Motor neuron (in vitro differentiated cells): ENCODE measurements at places on chromosomes 6 and 20.
A peak's percentile ranks its signal among the peaks of the same experiment; 100 is the strongest.

GRCh38 chr6:144017166-144018094 lies 9.4 kb upstream of the PLAGL1 start:
- no peak for ATAC-seq

- peak; percentile 81 for ATAC-seq
These were observed 180.4 kb downstream of the BTBD9 start for GRCh38 chr6:38459291-38459690.

DNA sequence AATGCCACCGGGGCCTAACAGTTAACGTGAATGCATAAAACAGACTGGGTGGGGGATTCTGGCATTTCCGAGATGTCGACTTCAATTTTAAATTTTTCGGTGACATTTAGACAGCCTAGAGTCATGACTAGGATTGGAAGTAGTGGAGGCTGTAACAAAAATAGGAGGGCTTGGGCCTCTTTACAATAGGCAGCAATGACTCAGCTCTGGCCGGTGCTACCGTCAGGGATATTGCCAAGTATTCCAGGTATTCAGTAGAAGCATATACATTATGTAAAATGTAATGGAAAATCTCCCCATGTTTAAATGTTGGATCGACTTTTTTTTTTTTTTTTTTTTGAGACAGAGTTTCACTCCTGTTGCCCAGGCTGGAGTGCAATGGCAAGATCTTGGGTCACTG lies 136.2 kb upstream of the STMND1 start:
- no peak for ATAC-seq

DNA sequence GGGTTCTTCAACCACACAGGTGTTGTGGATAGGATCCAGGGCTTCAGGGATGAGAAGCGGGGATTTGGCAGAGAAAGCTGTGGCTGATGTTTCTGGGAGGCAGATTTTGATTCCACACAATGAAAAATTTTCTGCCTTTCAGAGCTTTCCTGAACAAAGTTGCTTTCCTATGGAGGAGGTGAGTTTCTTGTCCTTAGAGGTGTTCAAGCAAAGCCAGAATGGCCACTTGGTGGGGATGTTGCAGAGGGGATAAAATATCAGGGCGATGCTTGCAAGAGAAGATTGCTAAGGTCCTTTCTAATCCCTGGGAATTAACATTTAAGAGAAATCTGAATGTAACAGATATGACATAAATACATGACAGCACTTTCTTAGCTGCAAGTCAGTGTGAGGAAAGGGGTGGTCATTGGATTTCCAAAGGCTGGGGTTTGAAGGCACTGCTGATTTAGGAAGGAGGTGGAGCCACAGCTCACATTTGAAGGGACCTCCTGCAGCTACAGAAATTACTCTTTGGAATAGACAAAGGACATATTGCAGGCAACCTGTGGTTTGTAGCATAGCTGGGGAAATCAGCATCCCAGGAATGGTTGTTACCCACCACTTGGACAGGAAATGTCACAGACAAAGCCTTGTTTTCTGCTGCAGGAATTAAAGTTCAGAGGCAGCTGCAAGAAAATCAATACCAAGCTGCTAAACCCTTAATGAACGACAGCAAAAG lies 271.1 kb upstream of the CHD6 start:
- no peak for ATAC-seq

- peak; percentile 36 for ATAC-seq
These were observed 131.1 kb downstream of the JARID2 start for GRCh38 chr6:15376900-15377487.

- no peak for ATAC-seq
These were observed 31.4 kb downstream of the SMLR1 start for GRCh38 chr6:130858498-130859160.

DNA sequence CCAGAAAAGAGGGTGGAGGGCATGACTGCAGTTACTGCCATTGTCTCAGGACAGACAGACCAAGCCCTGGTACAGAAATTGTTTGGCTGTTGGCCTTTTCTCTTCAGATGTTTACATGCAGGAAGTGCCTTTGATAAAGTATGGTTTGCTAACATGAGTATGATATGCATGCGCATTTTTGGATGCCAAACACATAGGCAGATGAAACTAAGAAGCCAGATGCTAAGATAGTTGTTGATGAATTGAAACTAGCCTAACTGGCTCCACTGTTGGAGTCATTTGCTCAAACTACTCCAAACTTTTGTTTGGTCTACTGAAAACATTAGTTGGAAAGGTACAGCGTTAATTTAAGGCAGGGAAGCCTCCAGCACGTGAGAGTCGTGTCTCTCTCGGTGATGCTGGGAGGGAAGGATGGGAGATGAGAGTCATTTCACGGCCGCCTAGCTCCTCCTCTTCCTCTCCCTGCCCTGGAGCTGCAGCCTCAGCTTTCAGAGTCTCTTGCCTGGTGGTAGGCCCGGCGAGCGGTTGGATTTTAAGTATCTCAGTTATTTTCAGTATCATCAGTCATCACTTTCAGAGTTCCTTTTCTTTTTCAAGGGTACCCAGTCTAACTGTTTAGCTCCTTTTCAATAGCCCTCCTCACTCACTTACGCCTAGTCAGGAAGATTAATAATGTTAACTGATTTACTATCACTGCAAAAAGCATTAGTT lies 29.7 kb downstream of the RREB1 start:
- ATAC-seq, result peak; percentile 67

DNA sequence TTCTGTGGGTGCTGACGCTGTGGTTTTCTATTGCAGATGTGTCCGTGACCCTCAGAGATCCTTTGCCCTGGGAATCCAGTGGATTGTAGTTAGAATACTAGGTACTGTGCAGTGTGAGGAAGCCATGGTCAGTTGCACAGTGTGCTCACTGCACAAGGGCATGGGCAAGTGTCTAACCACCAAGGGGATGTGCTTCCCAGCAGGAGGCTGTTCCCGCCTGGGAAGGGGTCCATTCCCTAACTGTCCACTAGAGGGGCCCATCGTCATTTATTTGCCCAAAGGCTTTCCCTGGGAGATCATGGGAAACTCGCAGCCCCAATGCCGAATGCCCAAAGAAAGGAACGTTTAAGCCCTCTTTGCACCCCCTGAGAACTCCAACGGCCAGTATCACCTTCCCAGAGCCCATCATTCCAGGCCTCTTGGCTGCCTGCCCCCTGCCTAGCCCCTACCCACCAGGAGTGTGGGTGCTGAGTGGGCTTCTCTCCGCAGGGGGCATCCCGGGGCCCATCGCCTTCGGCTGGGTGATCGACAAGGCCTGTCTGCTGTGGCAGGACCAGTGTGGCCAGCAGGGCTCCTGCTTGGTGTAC lies 26.2 kb downstream of the SLCO4A1 start:
- ATAC-seq, result peak; percentile 46

GRCh38 chr6:25617997-25618396 lies 34.0 kb upstream of the SCGN start:
- no peak for ATAC-seq

DNA sequence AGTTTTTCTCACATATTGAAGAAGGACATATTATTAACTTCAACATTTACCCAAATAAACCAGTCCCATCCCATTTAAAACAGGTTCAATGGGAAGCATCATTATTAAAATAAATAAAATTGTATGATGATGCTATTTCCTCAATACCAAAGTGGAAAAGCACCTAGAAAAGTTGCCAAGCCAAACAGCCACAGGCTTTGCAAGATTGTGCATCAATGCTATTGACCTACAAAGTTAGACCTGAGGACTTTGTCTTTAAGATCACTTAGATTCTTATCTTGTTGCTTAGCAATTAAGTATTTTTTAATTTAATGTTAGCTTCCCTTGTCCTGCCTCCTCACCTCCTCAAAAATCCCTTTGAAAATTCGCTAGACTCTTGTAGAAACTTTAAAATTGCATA lies 132.1 kb downstream of the SAMD5 start:
- ATAC-seq, result no peak

- no peak for ATAC-seq
These were observed 3.5 kb downstream of the GATA5 start for GRCh38 chr20:62472138-62472940.

DNA sequence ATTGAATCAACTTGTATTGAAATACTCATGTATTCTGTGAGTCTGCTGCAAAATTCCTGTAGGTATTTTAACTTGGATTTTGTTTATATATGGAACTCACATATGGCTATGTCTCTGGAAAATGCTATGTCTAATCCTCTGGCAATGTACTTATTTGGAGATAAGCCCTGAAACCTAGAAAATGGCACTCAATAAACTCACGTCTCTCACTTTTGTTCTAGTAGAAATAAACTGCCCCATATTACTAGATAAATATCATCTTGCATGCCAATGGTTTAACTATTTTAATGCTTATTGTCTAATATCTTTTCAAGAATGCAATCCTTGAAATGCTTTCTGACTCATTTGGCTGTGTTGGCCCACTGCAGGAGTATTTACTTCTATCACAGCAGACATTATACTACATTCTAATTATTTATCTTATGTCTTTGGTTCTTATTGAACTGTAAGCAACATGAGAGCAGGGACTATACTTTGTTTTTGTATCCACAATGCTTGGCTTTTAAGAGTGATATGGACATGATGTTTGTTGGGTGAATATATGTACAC lies 292.2 kb upstream of the RSPO3 start:
- no peak for ATAC-seq

GRCh38 chr6:32954986-32955802 lies 2.3 kb upstream of the HLA-DMA start:
- ATAC-seq, result no peak

- ATAC-seq, result no peak
These were observed 513.8 kb upstream of the HTR1E start for GRCh38 chr6:86423571-86423970.

GRCh38 chr6:25407431-25407830 lies 128.3 kb downstream of the CARMIL1 start:
- ATAC-seq, result no peak

GRCh38 chr20:51013577-51014330 lies 9.2 kb downstream of the KCNG1 start:
- ATAC-seq, result peak; percentile 49

DNA sequence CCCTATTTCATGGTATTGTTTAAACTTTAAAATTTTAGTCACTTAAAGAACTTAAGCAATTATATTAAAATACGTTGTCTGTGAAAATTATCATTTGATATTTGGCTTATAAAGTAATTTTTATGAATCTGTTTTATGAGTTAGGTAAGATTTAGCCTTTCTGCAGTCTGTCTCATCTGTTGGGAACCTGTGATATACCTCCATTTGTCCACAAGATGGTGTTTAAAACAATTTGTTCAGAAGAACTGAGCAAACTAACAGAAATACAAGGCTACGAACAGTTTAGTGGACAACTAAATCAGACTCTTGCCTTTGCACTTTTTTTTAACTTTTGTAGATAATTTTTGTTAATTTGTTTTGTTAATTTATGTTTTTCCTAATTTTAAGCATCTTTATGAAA lies 92.4 kb downstream of the COL9A1 start:
- peak; percentile 39 for ATAC-seq

GRCh38 chr6:8831366-8832152 lies 396.2 kb upstream of the SLC35B3 start:
- no peak for ATAC-seq

DNA sequence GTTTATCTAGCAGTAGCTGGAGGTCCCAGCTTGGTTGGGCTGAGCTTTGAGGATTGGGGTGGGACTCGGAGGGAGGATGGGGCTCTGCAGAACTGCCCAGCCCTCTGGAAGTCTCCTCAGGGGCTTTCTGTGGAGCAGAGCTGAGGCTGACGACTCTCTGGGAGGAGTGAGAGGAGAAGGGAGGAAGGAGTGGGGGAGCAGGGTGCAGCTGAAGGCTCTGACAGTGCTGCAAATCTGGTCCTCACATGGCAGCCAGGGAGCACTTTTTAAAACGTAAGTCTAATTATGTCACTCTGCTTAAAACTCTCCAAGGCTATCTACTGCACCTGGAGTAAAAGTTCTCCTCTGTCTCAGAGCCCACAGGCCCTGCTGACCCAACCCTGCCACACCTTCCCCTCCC lies 32.4 kb downstream of the GRM4 start:
- ATAC-seq, result no peak

DNA sequence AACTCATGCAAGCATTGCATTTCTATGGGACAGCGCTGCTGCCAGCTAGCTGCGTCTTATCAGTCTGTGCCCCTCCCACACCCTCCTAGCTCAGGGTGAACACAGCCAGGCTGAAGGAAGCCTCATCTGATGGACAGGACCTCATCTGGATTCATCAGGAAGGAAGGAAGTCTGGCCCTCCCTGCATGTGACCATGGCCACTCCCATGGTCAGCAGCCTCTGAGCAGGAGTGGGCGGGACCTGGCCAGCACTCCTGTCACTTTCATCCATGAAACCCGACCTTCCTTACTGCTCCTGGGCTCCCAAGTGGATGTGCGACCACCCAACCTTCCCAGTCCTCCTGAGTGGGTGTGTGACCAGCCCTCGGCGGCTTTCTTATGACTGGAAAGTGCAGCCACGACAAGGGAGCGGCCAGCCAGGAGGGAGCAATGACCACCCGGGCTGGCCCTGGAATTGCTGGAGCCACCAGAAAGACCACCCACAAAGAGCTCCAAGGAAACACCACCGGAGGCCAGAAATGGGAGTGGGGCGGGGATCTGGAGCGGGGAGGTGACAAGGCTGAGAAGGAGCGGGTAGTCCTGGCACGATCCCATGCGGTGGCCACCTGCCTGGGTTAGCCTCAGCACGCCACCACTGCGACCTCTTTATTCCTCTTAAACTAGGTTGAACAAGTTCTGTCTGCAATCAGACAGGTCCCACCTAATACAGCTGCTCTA lies 241.2 kb downstream of the TTLL2 start:
- ATAC-seq, result peak; percentile 38

GRCh38 chr20:58851221-58851968 lies 693 bp upstream of the GNAS-AS1 start:
- peak; percentile 10 for ATAC-seq

DNA sequence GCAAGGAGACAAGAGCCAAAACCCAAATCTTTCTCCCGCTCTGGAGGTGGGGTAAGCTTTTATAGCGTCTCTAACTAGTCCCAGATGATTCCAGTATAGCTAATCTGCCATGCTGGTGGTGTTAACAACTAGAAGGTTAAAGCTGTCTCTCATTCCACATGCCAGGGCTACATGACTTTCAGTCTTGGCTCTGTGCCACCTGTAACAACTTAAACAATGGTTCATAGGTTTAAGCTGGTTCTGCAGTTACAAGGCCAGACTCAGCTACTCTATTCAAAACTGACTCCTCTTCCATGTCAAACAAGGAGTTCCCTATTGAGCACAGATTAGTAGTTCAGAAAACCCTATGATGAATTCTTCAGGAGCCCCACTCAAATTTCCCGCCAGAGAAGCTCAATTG lies 128.9 kb downstream of the ELOVL4 start:
- ATAC-seq, result no peak
